ENCODE measurements at places on chromosomes 11 and 22.

- DNase-seq: no peak
Observed at GRCh38 chr11:73182824-73183321, 35.2 kb upstream of the P2RY2 start.

- DNase-seq: no peak
Observed at GRCh38 chr11:57547854-57548377, 10.5 kb downstream of the SMTNL1 start.

- no peak for DNase-seq
Observed at GRCh38 chr22:49810363-49811019, 17.2 kb downstream of the BRD1 start.

DNA sequence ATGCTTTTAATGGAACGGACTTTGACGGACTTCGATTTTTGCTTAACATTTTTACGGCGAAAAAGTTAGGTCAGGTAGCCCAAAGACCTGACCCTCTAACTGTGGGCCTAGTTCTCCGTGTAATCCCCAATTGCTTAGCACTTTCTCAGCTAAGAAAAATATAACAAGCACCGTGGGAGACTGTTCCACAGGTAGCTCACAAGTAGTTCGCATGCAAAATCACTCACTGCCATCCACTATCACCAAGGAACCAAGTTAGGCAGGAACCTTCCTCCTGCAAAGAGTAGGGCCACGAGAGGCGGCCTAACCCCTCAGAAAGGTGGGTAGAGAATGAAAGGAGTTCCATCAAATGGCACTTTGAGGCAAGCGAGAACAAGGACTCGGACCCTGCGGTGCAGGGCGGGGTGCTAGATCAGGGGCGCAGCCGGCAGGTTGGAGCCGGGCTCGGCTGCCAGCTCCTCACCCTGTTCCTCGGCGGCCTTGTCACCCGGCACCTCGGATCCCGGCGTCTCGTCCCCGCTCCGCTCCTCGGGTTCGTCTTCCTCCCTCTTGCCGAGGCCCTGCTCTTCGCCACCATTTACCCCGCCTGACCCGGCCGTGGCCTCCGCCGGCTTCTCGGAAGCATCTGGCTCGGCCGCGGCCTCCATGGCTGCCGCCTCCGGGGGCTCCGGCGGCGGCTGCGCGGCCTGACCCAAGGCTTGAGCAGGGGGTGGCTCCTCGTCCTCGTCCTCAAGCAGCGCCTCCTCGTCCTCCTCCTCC, 922 bp downstream of the HNRNPUL2 start:
- no peak for DNase-seq

DNA sequence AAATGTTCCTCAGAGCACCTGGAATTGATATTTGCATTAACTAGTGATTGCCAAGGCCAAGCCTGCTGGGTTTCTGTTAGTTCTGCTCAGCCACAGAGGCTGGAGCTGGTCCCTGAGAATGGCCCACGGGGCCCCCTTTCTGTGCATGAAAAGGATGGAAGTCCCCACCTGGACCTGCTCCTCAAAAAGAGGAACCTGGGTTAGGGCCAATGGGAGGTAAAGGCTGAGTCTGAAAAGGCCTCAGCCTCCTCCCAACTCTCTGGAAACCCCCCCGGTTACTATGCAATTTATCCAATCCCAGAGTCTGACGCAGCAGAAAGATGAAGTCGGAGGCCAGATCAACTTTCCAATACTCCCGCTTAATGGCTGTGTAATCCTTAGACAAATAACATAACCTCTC, 6.8 kb upstream of the CREB3L1 start:
- no peak for DNase-seq

GRCh38 chr22:19478045-19478900, 720 bp downstream of the UFD1 start:
- DNase-seq: no peak

GRCh38 chr22:40215266-40215665, 37.5 kb downstream of the TNRC6B start:
- no peak for DNase-seq

All from activated CD4-positive, alpha-beta T cell treated with anti-CD3 and anti-CD28 coated beads, Interleukin-2, amount 50 U/mL, for 16 hours (primary cell).